ENCODE measurements at places on chromosomes 16 and 17. TPM values are rescaled to one million over a fixed set of nuclear protein-coding genes. Genes with fewer than 3 reads are reported as not detected.

Gene P2RX5
- total RNA-seq = 4.7 TPM

Gene TEDC2
- 45.4 TPM for total RNA-seq

Gene MMP15
- 32.9 TPM for total RNA-seq

Gene KRTAP3-2
- total RNA-seq = not detected

Gene OR2C1
- total RNA-seq = not detected

Gene HBM
- not detected for total RNA-seq

Gene SOCS3
- total RNA-seq = 9.6 TPM

Gene COG4
- 54.1 TPM for total RNA-seq

Gene PTGES3L
- total RNA-seq = 4.0 TPM

Gene HBA2
- total RNA-seq = 4.3 TPM

Data from H9 (cell line).